Gastroesophageal sphincter (tissue), 4 donors: ENCODE measurements at places on chromosomes 7 and 10. TPM values are rescaled to one million over a fixed set of nuclear protein-coding genes. Genes with fewer than 3 reads are reported as not detected.

DNA sequence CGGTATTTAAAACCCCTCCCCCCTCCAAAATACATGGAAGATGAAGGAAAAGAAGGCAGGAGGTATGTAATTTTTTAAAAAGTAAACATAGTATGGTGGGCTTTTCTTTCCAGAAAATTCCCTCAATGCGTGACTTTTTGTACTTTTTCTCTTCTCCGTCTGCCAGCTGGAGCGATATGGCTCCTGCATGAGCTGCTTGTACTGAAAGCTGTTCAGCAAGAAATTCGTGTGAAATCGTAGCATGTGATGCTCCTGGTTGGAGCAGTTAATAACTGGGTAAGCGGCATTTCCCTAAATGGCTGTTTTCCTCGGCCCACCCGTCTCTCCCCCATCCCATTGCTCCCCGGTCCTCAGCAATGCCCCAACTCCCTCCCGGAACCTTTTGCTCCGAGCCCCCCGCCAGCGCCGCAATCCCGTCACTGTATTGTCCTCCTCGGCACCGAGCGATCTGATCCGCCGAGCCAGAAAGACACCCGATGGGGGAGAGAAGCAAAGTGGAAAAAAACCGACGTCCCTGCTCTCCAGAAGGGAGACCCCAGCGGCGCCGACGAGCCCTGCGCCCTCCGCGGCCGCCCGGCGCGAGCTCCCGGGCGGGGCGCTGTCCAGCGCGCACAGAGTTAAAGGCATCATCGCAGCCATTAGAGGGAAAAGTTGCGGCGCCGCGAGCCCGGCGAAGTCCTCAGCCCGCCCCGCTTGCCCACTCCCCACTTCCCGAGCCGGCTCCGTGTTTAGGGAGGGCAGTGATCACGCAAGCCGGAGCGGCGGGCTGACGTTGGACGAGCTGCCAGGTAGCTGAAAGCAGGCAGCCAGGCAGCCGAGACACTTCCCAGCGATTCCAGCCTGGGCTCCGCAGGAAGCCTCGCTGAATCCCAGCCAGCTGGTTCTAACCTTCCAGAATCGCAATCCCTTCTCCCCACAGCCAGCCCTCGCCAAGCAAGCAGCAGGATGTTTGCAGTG, at the start of gene VSTM2A:
TSS of gene VSTM2A (plus strand) at position 707 of the 957 bp plus-strand sequence. CDS start 356 bp downstream, outside the sequence.
- H3K4me3 ChIP-seq = no peak within 1 kb of the TSS
- H3K27ac ChIP-seq = no peak within 1 kb of the TSS
- H3K36me3 ChIP-seq = no peaks in the 10 kb centered on the region
- H3K4me1 ChIP-seq = peaks cover 16% of the 10 kb centered on the region
- peaks cover 88% of the 10 kb centered on the region for H3K27me3 ChIP-seq
- peak; percentile 25 for ATAC-seq

- ATAC-seq = no peak
- H3K27ac ChIP-seq = no peak overlapping the region
- no peaks in the 10 kb centered on the region for H3K27me3 ChIP-seq
- H3K36me3 ChIP-seq = no peaks in the 10 kb centered on the region
- H3K4me3 ChIP-seq = no peak overlapping the region
Observed at GRCh38 chr7:30223896-30224295, 60.5 kb upstream of the ZNRF2 start.

- H3K27me3 ChIP-seq = no peaks in the 10 kb centered on the region
- no peaks in the 10 kb centered on the region for H3K36me3 ChIP-seq
- no peak for ATAC-seq
- no peak overlapping the region for H3K27ac ChIP-seq
Observed at GRCh38 chr7:116607299-116607698, 64.7 kb upstream of the MET start.

INHBA gene
- 44.8 TPM for total RNA-seq

- no peak overlapping the region for H3K4me3 ChIP-seq
- no peaks in the 10 kb centered on the region for H3K36me3 ChIP-seq
- H3K27me3 ChIP-seq = no peaks in the 10 kb centered on the region
- H3K27ac ChIP-seq = no peak overlapping the region
- ATAC-seq = no peak
Observed at GRCh38 chr10:104424719-104425118, 71.1 kb downstream of the CFAP58 start.

- H3K27me3 ChIP-seq = no peaks in the 10 kb centered on the region
- no peaks in the 10 kb centered on the region for H3K4me1 ChIP-seq
- no peak overlapping the region for H3K27ac ChIP-seq
- no peaks in the 10 kb centered on the region for H3K36me3 ChIP-seq
Observed at GRCh38 chr7:95798401-95798930, 26.1 kb downstream of the DYNC1I1 start.

DNA sequence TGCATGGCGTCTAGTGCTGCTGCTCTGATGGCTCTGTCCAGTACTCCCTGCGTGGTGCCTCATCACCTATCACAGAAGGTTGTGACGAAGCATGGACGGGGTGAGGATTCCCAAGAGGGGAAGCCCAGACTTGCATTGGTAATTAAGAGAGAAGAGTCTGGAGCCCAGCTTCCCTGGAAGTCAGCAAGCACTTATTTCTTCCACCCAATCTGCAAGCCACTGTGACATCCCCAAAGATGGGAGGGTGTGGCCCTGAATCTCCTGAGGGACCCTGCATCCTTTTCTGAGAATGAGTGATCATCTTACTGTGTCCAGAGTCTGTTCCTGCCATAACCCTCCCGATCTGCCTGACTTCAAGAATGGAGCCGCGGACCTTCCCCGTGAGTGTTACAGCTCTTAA, 166.7 kb downstream of the PTPN20 start:
- peaks cover 12% of the 10 kb centered on the region for H3K27me3 ChIP-seq
- H3K36me3 ChIP-seq = no peaks in the 10 kb centered on the region
- H3K4me3 ChIP-seq = no peak overlapping the region
- H3K27ac ChIP-seq = no peak overlapping the region
- ATAC-seq = no peak
- H3K4me1 ChIP-seq = no peaks in the 10 kb centered on the region

- H3K4me1 ChIP-seq = peaks cover 24% of the 10 kb centered on the region
- peak within 1 kb of the TSS; percentile 40 for H3K4me3 ChIP-seq
- peak within 1 kb of the TSS; percentile 88 for H3K27ac ChIP-seq
- no peaks in the 10 kb centered on the region for H3K36me3 ChIP-seq
- peaks cover 71% of the 10 kb centered on the region for H3K27me3 ChIP-seq
Observed at GRCh38 chr10:110643653-110644597, at the start of gene RBM20. TSS of gene RBM20 (plus strand) at chr10:110644336. CDS start at chr10:110644455, 119 bp downstream.

SPDYE6 gene
- not detected for total RNA-seq

DNA sequence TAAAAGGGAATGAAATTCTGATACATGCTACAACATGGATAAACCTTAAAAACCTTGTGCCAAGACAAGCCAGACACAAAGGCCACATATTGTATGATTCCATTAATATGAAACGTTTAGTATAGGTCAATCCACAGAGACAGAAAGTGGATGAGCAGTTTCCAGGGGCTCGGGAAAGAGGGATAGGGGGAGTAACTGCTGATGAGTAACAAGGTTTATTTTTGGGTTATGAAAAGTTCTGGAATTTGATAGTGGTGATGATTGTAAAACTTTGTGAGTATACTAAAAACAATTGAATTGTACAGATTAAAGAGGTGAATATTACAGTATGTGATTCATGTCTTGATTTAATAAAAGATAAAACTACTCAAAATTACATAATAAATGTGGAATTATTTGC, 19.1 kb upstream of the SLC13A1 start:
- H3K27me3 ChIP-seq = no peaks in the 10 kb centered on the region
- no peak for ATAC-seq
- no peak overlapping the region for H3K4me3 ChIP-seq
- H3K27ac ChIP-seq = no peak overlapping the region
- no peaks in the 10 kb centered on the region for H3K4me1 ChIP-seq

NKX2-3 gene
- total RNA-seq = not detected

DNA sequence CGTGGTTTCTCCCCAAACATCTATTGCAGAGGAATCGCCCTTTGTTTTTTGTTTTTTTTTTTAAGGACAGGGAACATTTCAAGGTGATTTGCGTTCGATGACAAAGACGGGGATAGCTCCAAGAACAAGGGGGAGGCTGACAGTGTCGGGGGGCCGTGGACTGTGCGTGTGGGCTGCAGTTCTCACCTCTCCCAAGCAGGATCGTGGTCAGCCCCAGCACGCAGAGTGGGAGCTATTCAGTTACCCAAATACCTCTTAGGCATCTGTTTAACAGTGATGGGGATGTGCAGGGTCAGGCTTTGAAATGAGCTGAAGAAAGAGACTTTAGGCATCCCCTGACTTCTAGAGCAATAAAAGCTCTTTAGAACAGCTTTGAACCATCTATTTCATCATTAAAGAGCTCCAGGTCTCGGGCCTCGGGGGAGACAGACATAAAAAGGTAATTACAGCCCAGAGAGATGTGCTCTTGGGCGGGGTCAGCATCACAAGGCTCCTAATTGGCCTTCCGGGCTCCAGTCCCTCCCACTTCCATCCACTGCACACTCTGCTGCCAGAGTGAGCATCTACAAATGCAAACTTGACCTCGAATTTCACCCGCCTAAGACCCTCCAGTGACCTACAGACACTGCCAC, 97.3 kb downstream of the MYL10 start:
- H3K27ac ChIP-seq = no peak overlapping the region
- peaks cover 10% of the 10 kb centered on the region for H3K27me3 ChIP-seq
- H3K4me1 ChIP-seq = peaks cover 27% of the 10 kb centered on the region
- no peak for ATAC-seq

- H3K27ac ChIP-seq = no peak overlapping the region
- no peak for ATAC-seq
- H3K4me3 ChIP-seq = no peak overlapping the region
- no peaks in the 10 kb centered on the region for H3K36me3 ChIP-seq
Observed at GRCh38 chr10:20085115-20085514, 268.9 kb downstream of the PLXDC2 start.

NUTM2B gene
- total RNA-seq = 0.27 TPM

GRCh38 chr10:36801660-36802059, 323.7 kb upstream of the ANKRD30A start:
- H3K36me3 ChIP-seq = no peaks in the 10 kb centered on the region
- no peak overlapping the region for H3K27ac ChIP-seq
- no peaks in the 10 kb centered on the region for H3K27me3 ChIP-seq
- no peak overlapping the region for H3K4me3 ChIP-seq

DNA sequence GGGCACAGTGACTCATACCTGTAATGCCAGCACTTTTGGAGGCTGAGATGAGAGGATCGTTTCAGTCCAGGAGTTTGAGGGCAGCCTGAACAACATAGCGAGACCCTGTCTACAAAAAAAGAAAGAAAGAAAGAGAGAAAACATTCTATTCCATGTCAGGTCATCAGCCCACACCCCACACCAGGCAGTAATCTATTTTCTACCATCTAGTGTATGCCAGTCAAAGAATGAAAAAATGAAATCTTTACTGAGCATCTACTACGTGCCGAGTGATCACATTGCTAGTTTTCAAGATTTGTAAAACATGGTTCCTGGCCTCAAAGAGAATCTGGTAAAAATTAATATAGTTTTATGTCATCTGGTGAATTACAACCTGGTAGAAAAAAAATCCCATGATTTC, 3.1 kb upstream of the EPHB4 start:
- no peak for ATAC-seq
- H3K4me1 ChIP-seq = no peaks in the 10 kb centered on the region
- H3K27ac ChIP-seq = no peak overlapping the region
- no peak overlapping the region for H3K4me3 ChIP-seq
- H3K36me3 ChIP-seq = no peaks in the 10 kb centered on the region

- H3K4me3 ChIP-seq = no peak overlapping the region
- H3K27ac ChIP-seq = no peak overlapping the region
- H3K4me1 ChIP-seq = no peaks in the 10 kb centered on the region
- H3K36me3 ChIP-seq = no peaks in the 10 kb centered on the region
Observed at GRCh38 chr7:99733448-99733847, 1.5 kb downstream of the CYP3A7 start.

DNA sequence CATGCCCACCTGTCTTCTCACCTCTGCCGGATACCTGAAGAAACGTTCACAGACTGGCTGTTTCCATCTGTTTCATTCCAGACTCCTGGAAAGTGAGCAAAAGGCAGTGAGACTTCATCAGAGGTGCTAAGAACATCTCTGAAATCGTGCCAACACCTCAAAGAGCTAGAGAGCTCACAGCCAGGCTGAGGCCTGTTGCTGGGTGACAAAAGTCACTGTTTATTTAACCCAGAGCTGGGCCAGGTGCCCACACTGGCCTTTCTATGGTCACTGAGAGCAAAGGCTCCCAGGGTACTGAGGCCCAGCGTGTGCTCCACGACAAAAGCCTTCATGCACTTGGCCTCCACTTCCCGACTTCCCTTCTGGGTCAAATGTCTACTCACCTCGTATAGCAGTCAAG, 3.7 kb upstream of the NANOS1 start:
- H3K4me3 ChIP-seq = no peak overlapping the region
- peak overlapping the region; percentile 84 for H3K27ac ChIP-seq
- H3K4me1 ChIP-seq = no peaks in the 10 kb centered on the region
- no peaks in the 10 kb centered on the region for H3K27me3 ChIP-seq
- H3K36me3 ChIP-seq = no peaks in the 10 kb centered on the region
- peak; percentile 17 for ATAC-seq

SRGN gene
- 66.7 TPM for total RNA-seq

DNA sequence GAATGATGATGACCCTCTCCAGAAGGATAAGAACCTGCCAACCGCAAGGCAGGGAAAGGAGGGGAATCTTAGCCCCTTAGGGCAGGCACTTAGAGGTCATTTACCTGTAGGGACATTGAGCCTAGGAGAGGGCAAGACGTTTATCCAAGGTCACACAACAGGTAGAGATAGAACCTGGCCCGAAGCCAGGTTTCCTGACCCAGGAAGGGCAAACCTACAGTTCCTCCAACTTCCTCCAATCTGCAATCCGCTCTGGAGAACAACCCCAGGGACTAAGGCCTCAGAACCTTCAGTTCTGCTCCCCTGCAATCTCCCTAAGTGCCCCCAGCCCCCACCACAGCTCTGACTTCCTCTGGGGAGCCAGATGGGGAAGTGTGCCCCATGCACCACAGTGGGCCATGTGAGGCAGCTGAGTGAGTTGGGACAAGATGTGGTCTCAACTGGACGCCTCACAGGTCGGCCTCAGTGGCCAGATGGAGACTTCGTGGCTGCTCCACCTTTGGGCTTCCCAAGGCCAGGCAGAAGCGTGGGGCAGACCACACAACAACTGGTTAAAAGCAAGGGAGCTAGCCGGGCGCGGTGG, 1.4 kb upstream of the PSAP start:
- H3K4me1 ChIP-seq = no peaks in the 10 kb centered on the region
- no peaks in the 10 kb centered on the region for H3K36me3 ChIP-seq
- H3K4me3 ChIP-seq = no peak overlapping the region
- no peak overlapping the region for H3K27ac ChIP-seq
- no peaks in the 10 kb centered on the region for H3K27me3 ChIP-seq
- ATAC-seq = no peak

GRCh38 chr7:107045980-107046379, 1.5 kb downstream of the PRKAR2B start:
- peak overlapping the region; percentile 91 for H3K27ac ChIP-seq
- H3K27me3 ChIP-seq = no peaks in the 10 kb centered on the region
- H3K4me1 ChIP-seq = peaks cover 7% of the 10 kb centered on the region
- no peak for ATAC-seq
- H3K4me3 ChIP-seq = peak overlapping the region; percentile 88
- H3K36me3 ChIP-seq = no peaks in the 10 kb centered on the region

REPIN1 gene
- 72.7 TPM for total RNA-seq

LOXL4 gene
- total RNA-seq = 10.6 TPM

DNA sequence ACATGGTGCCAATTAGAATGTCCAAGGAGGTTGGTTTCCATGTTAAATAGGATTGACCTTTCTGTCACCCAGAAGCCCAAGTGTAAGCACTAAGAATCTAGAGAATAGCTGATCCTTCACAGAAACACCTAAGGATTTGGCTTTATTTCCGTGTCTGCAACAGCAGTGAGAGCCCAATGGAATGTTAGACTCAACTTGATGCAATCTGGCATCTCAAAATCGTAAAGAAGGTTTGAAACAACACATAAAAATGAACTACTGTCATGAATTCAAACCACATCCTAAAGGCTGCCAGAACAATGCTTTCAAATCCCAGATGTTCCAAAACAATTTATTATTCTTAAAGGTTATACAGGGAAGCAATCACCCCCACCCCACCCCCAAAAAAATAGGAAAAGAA, 18.6 kb downstream of the PPP1R3C start:
- H3K4me1 ChIP-seq = peaks cover 46% of the 10 kb centered on the region
- no peaks in the 10 kb centered on the region for H3K27me3 ChIP-seq
- peaks cover 1% of the 10 kb centered on the region for H3K36me3 ChIP-seq
- peak overlapping the region; percentile 84 for H3K27ac ChIP-seq
- ATAC-seq = no peak
- H3K4me3 ChIP-seq = no peak overlapping the region
